ENCODE measurements at places on chromosomes 13 and 19.

GRCh38 chr19:40717880-40718773 is 1.2 kb downstream of the ITPKC start:
- DNase-seq, result no peak

- DNase-seq, result no peak
Observed at GRCh38 chr13:53460796-53461195, 432.2 kb downstream of the OLFM4 start.

- no peak for DNase-seq
Observed at GRCh38 chr13:39350461-39350881, 252.5 kb downstream of the LHFPL6 start.

DNA sequence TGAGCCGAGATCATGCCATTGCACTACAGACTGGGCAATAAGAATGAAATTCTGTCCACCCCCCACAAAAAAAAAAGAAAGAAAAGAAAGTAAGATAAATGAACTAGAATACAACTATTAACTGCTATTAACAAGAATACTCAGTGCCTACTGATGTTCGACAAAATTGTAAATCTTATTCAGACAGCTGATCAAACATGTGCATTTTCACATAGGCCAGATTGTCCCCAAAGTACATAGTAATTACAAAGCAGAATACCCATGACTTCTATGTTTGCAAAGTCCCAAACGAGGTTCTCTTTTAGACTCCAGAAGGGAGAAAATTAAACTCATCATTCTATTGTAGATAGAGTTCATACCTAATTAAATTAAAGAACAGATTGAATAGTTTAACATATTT is 113.4 kb downstream of the UFM1 start:
- no peak for DNase-seq

- no peak for DNase-seq
Observed at GRCh38 chr19:46407856-46408663, 5.3 kb downstream of the CCDC8 start.

DNA sequence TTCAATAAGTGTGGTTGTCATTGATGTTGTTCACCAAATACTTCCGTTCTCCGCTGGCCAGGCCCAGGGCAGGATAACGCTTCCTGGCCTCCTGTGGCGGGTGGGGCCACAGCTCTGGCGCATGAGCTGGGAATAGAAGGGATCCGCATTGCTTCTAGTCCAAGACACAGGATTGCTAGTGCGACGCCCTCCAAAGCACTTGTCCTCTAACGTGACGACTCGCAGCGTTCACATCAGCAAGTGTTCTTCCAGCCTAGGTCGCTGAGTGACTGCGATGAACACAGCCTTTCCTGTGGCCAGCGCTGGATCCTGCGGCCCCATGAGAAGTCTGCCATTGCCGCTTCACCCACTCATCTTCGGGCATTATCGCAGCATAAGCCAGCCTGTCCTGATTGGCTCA is 39.4 kb downstream of the VSTM2B start:
- DNase-seq, result no peak

DNA sequence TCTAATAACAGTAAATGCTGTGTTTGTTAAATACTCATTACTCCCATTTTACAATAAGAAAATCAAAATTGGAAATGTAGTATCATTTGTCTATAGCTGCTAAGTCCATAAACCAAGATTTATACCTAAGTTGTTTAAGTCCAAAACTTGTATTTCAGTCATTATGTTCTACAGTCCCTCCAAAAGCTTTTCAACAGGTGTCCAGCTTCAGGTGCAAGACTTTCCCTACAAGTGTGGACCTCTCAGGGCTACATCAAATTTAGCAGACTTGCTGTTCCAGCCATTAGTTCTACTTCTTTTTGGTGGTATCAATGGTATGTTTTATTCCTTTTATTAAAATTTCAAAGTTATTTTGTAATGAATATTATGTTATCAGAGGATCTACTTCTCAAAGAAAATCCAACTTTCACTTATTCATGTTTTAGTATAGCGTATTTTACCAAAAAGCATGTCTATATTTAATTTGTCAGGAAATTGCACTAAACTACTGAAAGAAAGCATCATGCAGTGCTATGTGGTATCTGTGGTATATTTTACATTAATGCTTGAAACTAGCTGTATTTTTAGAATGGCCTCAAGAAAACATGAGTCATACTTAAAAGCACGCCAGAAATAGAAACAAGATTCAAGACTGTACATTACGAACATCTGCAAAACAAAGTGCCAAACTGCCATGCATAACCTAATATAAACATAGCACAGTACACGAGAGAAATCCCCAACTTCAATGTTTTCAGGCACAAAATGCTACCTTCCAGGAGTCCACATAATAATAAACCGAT is 44.5 kb downstream of the VWA8 start:
- DNase-seq, result no peak

DNA sequence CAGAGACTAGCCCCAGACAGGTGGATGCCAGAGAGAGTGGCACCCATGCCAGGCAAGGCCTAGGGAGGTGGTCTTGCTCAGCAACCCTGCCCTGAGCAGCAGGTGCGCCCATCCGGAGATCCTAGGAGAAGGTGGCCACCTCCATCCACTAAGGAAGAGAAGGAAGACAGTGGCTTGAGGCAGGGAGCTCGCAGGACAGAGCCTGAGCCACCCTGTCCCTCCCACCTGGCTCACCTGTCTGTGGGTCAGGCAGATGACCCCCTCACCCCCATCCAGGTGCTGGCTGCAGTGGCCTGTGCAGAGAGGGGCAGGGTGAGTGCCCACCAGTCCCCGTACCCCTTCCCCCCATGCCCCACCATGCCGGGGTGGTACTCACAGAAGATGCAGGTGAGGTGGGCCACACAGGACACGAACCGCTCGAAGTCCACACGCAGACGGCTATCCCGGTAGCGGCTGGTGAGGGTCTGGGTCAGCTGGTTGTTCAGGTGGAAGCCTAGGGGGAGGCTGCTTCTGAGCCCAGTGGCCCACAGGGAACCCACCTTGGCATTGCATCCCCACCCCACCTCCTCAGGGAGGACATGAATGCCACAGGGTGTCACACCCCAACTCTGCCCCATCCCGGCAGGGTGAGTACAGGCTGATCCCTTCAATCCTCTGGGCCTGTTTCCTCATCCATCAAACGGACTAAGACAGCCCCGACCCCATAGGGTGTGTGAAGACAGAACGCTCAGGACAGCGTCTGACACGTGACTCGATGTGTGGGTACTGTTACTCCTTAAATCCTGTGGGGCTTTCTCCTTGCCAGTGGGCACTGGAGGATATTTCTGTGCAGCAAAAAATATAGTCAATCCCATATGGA is 13.3 kb downstream of the CAPN12 start:
- DNase-seq, result no peak

GRCh38 chr19:50896591-50897190 is 14.5 kb downstream of the KLK4 start:
- DNase-seq, result no peak

DNA sequence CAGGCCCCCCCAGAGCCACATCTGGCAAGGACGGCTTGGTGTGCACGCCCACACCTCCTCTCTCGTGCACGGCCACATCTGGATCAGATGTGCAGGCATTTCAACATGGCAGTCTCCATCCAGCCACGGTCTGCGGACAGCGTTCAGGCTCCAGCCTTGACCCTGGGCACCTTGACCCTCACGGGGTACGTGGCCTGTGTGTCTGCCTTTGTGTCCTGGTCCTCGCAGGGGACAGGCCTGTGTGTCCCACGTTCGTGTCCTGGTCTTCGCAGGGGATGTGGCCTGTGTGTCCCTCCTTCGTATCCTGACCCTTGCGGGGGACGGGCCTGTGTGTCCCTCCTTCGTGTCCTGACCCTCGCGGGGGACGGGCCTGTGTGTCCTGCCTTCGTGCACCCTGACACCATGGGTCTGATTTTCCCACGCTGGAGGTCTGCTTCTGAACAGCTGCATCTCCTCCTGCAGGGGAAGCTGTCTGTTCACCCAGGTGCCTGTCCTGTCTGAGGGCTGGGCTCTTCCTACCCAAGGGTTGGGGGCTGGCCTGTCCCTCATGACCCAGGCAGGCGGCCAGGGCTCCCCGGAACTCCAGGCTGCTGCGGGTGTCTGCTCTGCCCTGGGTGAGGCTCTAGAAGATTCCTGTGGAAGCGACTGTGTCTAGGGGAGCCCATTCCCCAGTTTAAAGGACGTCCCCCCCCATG is 25.3 kb downstream of the RASA3 start:
- DNase-seq, result no peak

DNA sequence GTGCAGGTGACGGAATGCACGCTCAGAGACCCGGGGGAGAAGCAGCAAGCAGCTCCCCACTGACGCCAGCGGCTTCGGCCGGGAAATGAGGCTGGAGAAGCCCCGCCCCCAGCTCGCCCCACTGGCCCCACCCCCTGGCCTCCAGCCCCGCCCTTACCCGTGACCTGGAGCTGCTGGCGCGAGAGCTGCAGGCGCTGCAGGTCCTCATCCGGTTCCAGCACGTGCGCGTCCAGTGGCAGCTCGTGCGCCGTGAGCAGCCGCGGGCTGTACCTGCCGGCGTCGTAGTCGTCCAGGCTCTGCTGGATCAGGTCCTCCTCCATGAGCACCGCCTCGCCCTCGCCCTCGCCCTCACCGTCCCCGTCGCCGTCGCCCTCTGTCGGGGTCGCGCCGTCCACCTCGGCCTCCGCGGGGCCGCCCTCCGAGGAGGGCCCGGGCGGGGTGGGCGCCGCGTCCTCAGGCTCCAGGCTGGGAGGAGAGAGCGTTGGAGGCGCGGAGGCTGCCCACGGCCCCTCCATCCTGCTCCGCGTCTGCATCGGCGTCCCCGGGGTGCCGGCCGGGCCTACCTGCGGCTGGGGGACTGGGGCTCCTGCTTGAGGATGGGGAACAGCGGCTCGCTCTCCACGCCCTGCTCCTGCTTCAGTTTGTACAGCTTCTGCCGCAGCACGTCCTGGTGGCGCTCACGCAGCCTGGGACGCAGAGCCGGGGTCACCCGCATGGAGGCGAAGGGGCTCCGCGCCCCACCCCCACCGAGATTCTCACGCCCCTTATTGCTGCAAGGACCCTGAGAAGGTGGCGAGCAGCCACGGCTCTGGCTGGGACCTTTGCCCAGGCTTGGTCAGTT is 6.4 kb upstream of the TBXA2R start:
- no peak for DNase-seq

DNA sequence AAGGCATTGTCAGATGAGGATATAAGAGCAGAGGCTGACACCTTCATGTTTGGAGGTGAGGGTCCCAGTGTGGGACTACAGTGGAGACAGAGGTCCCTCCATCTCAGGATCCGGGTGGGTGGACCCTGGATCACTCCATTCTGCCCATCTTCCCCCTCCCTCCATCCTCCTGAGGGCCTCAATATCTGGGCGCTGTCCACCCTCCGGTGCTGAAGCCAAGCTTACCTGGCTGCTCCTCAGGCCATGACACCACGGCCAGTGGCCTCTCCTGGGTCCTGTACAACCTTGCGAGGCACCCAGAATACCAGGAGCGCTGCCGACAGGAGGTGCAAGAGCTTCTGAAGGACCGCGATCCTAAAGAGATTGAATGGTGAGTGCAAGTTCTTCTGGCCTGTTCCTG is 11.9 kb downstream of the CYP4F12 start:
- no peak for DNase-seq

DNA sequence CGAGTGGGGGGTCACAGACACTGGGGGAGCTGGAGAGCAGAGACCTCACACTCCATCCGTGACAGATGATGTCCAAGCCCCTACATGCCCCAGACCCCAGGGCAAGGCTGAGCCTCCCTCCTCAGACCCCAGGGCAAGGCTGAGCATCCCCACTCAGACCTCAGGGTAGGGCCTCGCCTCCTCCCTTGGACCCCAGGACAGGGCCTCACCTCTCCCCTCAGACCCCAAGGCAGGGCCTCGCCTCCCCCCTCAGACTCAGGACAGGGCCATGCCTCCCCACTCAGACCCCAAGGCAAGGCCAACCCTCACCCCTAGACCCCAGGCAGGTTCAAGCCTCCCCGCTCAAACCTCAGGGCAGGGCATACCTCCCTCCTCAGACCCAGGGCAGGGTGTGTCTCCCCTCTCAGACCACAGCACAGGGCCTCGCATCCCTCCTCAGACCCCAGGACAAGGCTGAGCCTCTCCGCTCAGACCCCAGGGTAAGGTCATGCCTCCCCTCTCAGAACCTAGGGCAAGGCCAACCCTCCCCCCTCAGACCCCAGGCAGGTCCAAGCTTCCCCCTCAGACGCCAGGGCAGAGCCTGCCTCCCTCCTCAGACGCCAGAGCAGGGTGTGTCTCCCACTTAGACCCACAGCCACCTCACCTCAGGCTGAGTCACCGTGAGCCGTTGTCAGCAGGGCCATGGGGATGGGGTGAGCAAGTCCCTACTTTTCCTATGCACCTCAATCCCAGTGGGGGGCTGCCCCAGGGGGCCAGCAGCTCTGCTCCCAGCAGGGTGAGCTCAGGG is 1.7 kb upstream of the S1PR4 start:
- DNase-seq, result no peak

GRCh38 chr19:5487222-5487621 is 32.0 kb downstream of the ZNRF4 start:
- DNase-seq, result no peak

GRCh38 chr19:41330946-41331678 is 21.1 kb downstream of the CCDC97 start:
- DNase-seq, result no peak

- DNase-seq, result no peak
Observed at GRCh38 chr13:78587395-78587794, 16.0 kb downstream of the POU4F1 start.

GRCh38 chr13:40671956-40672764 is 5.7 kb upstream of the FOXO1 start:
- DNase-seq, result no peak

DNA sequence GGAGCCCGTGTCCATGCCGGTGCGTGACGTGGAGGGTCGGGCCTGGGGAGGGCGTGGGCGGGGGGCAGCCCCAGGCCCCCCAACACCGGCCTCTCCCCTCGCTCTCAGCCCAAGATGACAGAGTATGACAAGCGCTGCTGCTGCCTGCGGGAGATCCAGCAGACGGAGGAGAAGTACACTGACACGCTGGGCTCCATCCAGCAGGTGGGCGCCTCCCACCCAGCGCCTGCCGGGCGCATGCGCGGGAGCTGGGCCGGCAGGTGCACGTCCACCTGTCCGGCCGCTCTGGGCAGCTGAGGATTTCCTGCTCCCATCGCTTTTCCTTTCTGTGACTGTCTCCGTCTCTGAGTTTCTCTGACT is 49.8 kb downstream of the VAV1 start:
- DNase-seq, result no peak
